ENCODE measurements at places on chromosomes 5 and 9. TPM values are rescaled to one million over a fixed set of nuclear protein-coding genes. Genes with fewer than 3 reads are reported as not detected.

GRCh38 chr9:116688806-116689485 lies 1.8 kb downstream of the TRIM32 start:
- no peak for DNase-seq

- no peak for DNase-seq
Measured at GRCh38 chr9:100555471-100555870, 22.4 kb upstream of the CAVIN4 start.

DNA sequence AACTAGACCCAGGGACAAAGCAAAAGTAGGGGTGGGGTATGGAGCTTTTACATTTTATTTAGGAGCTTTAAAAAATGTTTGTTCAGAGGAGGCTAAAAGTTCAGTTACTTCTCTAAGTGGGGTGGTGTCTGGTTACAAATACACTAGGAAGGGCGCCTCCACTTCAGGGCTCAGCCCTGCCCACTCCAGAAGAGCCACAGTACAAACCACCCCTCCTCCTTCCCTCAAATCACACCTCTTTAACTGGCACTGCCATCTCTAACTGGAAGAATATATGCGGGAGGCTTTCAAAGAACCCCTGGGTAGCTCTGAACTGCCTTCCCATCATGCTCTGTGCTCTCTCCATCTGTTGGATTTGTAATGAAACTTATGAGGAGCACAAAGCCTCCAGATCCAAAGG lies 98.8 kb upstream of the NFIB start:
- DNase-seq: no peak

GRCh38 chr5:113266913-113267227 lies 167.9 kb downstream of the TSSK1B start:
- no peak for DNase-seq

DNA sequence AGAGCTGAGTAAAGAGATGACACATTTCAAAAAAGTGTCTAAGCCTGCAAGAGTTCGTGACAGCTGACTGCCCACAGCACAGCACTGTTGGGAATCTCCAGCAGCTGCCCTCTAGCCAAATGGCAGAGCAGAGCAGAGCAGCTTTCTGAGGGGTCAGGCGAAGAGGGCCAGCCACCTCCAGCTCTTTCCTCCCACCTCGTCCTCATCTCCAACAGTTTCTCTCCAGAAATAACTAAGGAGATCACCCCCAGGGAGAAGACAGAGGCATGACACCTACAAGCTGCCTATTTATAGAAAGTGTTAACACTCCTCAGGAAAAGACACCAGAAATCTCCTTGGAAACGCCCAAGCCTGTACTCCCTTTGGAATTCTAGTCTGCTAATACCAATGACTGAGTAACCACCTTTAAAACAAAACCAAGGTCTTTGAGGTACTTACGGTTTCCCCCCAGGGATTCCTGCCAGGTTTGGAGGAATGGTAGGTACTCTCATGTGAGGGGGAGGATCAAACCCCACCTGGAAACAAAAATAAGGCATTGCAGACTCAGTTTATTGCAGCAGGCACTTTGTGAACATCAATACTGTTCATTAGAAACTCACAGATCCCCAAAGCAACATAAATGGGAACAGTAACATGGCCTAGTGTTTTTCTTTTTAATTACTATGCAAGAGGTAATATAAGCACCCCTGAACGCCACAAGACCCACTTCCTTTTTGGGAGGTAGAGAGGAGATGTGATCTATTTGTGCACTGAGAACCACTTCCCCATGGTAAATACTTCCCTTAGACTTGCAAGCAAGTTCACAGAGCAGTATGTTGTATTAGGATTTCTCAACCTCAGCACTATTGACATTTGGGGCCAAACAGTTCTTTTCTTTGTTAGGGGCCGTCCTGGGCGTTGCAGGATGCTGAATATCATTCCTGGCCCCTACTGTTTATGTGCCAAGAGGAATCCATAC lies 79.3 kb downstream of the TLE1 start:
- DNase-seq: no peak

- no peak for DNase-seq
Measured at GRCh38 chr5:110644357-110644756, 82.1 kb downstream of the TMEM232 start.

DNA sequence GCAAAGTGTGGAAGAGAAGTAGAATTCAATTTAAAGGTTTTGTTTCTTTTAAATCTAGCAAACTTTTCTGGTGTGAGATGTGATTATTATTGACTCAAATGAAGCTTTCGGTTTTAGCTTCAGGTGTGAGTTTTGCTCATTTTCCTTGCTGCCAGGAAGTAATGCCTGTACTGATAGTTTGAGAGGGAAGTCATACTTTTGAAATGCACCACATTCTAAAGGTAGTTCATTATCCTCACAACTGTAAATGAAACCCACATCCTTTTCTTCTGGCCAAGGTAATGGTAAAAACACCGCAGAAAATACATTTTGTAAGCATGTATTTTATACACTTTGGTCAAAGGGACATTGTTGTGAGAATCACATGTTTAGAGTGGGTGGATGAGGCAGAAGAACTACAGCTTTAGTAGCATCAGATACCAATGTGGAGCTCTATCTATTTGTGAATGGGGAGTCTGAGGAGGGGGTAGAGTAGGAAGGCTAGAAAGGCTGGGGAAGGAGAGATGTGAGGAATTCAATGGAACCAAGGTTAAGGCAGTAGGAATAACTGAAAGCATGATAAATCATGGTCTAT lies 167.0 kb upstream of the CDKN2B start:
- no peak for DNase-seq

DNA sequence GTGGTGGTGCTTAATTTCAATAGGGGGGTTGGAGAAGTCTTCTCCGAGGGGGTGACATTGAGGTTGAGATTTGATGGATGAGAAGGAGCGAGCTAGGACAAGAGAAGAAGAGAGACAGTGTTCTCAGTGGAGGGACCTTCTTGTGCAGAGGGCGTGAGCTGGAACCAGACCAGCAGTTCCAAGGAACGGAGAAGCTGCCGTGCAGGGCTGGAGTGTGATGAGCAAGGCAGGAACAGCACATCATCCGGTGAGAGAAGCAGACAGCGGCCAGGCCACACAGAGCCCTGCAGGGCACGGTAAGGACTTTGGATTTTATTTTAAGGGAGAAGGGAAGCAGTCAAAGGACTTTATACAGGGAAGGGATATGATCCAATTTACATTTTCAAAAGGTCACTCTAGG lies 206.9 kb downstream of the MELK start:
- DNase-seq: no peak

DNA sequence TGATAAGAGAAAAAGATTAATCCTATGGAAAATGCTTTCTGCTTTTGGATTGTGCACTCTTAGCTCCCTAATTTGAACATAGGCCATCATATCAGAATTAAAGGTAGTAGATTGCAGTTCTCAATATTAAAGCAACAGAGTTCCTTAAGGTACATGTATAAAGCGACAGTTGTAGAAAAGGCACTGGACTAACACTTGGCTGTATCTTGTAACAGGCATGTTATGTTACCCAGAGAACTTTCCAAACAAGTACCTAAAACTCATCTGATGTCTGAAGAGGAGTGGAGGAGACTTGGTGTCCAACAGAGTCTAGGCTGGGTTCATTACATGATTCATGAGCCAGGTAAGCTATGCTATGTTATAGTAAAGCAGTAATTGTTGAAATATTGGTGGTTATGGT lies 3.3 kb upstream of the SECISBP2 start:
- DNase-seq: no peak

DNA sequence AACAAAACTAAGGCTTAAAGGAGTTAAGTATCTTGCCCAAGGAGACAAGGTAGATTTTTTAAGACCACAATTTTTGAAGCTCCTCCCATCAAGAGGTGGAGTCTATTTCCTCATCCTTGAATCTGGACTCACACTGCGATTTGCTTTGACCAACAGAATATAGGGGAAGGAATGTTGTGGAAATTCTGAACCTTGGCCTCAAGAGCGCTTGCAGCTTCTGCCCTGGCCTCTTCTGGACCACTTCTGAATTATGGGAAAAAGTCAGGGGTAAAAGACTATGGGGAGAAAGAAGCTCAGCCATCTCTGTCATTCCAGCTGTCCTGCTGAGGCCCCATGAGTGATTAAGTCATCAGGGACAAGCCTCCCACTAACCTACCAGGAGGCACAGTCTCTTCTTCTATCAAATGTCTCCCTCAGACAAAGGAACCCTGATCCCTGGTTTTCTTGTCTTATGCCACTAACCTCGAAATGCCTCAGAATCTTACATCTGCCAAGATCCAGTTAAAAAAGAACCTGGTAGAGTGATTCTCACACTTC lies 25.9 kb downstream of the MAPKAP1 start:
- DNase-seq: no peak

LMX1B gene
- total RNA-seq: 0.70 TPM

SLCO4C1 gene
- total RNA-seq: 0.08 TPM

GOLM1 gene
- total RNA-seq: 3.7 TPM

C5orf46 gene
- 2.0 TPM for total RNA-seq

ADAMTSL2 gene
- 8.1 TPM for total RNA-seq
